ENCODE measurements at places on chromosomes 11 and 22.

GRCh38 chr11:1425006-1425405 lies 35.3 kb downstream of the BRSK2 start:
- DNase-seq = no peak

DNA sequence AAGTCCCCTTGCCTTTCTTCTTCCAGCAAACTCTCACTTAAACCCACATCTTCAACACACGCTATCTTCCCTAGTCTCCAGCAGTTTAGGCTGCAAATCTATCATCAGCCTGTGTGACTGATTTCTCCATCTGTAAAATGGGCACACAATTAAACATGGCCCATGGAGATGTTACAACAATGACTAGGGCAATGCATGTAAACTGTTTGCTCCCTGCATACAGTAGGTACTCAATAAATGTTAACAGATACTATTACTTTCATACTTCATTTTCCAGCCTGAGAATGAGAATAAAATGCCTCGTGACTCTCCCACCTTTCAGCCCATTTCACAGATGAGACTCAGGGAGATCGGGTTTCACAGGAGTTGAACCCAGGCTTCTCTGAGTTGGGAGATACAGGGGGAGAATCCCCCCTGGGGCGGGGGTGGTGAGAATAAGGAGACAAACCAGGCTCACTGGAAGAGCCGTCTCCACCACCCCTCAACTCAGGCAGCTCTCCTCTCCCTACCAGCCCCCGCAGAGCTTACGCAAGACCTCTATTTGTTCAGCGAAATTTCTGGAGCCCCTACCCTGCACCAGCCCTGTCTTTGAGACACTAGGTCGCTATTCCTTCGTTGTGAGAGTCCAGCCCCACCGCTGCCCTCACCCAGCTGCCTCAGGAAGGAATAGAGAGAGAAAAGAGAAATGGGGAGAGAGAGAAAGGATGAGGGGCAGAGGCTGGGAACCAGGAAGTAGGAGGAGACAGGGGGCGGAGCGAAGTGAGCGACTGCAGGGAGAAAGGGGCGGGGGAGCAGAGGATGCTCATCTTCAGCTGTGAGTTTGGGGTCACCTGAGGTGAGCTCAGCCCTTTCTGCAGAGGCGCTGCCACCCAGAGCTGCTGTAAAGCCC lies 42.1 kb upstream of the KLHL35 start:
- no peak for DNase-seq

DNA sequence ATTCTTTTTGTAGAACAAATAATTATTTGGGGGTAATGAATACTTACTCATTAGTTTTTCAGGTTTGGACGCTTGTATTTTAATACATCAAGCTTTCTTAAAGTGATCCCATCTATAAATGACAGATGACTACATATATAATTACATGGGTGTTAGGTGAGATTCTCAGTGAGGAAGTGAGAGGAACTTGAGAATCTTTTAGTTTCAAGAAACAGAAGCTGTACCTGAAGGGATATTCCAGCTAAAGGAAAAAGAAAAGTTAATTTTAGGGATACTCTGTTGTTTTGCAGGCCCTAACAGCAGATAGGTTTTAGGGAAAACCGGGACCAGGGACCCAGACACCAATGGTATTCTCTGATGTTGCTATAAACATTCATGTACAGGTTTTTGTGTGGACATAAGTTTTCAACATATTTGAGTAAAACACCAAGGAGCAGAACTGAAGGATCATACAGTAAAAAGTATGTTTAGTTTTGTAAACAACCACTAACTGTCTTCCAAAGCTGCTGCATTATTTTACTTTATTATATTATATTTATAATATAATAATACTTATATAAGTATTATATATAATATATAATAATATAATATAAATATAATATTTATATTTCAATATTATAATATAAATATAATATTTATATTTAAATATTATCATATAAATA lies 24.1 kb upstream of the PHOX2A start:
- no peak for DNase-seq

GRCh38 chr22:25718135-25718840 lies 23.7 kb upstream of the MYO18B start:
- no peak for DNase-seq

DNA sequence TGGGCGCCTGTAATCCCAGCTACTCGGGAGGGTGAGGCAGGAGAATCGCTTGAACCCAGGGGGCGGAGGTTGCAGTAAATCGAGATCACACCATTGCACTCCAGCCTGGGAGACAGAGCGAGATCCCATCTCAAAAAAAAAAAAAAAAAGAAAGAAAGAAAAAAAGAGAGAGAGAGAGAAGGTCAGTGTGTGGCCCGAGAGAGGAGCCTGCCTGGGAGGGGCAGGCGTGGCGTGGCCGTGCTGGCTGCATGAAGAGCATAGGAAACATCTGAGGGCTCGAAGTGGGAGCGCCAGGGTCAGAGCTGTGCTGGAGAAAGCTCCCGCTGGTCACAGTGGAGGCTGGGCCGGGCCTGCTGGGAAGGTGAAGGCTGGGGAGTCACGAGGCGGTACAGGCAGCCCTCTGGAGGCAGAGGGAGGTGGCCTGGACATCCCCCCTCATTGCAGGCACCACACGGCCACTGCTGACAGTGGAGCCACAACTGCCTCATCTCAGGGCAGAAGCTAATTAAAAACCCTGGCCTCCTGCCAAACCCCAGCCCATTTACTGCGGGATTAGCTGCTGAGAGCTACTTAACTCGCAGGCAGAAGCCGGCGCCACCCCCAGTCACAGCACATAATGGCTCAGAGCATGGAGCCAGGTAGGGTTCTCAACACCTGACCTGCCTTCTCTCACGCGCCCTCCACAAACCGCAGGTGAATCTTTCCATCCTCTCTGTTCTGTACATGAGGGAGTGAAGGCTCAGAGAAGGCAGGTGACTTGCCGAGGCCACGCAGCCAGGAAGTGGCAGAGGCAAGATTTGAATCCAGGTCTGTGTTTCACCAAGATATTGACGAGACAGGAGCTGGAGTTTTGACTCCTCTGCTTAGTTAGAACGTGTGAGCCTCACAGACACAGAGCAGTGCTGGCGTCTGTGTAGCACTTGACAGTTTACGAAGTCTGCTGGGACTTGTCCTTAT lies 32.6 kb downstream of the NFAM1 start:
- DNase-seq = no peak

- no peak for DNase-seq
Measured at GRCh38 chr11:107963091-107963490, 34.8 kb downstream of the RAB39A start.

- DNase-seq = no peak
Measured at GRCh38 chr22:23751441-23751996, 607 bp upstream of the ZNF70 start.

GRCh38 chr11:124900464-124900863 lies 2.8 kb upstream of the ROBO4 start:
- DNase-seq = no peak

DNA sequence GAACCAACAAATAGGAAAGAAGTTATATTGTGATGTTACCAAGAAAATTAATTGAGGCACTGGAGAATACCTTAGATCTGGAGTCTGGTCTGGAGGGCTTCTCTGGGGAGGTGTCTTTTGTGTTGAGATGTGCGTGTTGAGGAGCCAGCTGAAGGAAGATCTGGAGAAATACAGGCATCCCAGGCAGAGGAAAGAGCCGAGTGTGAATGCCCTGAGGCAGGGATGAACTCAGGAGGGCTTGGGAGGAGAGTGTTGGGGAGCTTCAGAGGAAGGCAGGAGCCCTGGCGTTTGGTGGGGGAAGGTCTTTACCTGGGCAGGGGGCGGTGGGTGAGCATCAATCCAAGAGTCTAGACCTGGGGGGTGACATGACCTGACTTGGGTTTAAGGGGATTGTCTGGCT lies 13.1 kb downstream of the SYNGR1 start:
- DNase-seq = no peak

DNA sequence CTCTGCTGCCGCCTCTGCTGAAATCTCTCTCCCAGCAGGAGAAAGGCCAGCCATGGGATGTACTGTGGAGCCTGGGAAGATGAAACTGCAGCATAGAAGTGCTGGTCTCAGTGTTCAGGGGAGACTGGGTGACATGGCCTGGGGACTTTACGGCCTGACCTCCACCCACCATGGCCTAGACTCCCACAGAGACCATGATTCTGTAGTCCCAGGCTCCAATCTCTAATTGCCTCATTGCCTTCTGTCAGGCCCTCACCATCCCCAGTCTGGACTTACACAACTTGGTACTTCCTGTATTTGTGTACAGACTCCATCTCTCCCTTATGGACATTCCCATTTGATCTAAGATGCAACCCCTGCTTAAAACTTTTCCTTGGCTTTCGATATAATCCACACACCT lies 43.1 kb downstream of the TRAF6 start:
- no peak for DNase-seq
